Brain (organoid and tissue), 16 donors: ENCODE measurements at places on chromosomes 2 and 18. TPM values are rescaled to one million over a fixed set of nuclear protein-coding genes. Genes with fewer than 3 reads are reported as not detected.
A peak's percentile ranks its signal among the peaks of the same experiment; 100 is the strongest.

Gene ALPG
- not detected for polyA plus RNA-seq

Gene POMC
- 2.5 TPM for polyA plus RNA-seq

Gene MSTN
- polyA plus RNA-seq = not detected

Gene TMEM37
- polyA plus RNA-seq = 1.9 TPM

Gene RAD51AP2
- polyA plus RNA-seq = not detected

Gene LIMS2
- polyA plus RNA-seq = 10.5 TPM

Gene ZSWIM2
- polyA plus RNA-seq = not detected

Gene NCKAP5
- polyA plus RNA-seq = 1.1 TPM

Gene ZNF407
- polyA plus RNA-seq = 10.2 TPM

Gene MPP4
- not detected for polyA plus RNA-seq

Gene WNT6
- 0.56 TPM for polyA plus RNA-seq

Gene ASB1
- polyA plus RNA-seq = 25.8 TPM

Gene SPDYA
- not detected for polyA plus RNA-seq

DNA sequence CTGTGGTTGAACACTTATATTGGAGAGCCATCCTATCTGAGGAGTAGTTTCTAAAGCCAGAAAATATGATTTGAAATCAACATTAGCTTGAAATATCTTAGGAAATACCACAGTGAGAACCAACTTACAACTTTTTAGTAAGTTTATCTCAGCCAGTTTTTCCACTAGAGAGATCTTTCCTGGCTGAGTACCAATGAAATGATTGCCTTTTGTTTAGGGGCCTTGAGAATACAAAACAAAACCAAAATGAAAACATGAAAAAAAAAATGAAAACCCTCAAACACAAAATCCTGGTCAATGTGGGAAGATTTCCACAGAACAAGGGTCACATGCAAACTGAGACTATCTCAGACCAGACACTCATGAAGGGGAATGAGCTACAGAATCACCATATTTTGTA lies 429.0 kb downstream of the SETBP1 start:
- DNase-seq = no peak

GRCh38 chr2:8234253-8234652 lies 447.6 kb upstream of the ID2 start:
- DNase-seq = no peak

GRCh38 chr2:143499061-143499460 lies 369.8 kb downstream of the ARHGAP15 start:
- no peak for DNase-seq

DNA sequence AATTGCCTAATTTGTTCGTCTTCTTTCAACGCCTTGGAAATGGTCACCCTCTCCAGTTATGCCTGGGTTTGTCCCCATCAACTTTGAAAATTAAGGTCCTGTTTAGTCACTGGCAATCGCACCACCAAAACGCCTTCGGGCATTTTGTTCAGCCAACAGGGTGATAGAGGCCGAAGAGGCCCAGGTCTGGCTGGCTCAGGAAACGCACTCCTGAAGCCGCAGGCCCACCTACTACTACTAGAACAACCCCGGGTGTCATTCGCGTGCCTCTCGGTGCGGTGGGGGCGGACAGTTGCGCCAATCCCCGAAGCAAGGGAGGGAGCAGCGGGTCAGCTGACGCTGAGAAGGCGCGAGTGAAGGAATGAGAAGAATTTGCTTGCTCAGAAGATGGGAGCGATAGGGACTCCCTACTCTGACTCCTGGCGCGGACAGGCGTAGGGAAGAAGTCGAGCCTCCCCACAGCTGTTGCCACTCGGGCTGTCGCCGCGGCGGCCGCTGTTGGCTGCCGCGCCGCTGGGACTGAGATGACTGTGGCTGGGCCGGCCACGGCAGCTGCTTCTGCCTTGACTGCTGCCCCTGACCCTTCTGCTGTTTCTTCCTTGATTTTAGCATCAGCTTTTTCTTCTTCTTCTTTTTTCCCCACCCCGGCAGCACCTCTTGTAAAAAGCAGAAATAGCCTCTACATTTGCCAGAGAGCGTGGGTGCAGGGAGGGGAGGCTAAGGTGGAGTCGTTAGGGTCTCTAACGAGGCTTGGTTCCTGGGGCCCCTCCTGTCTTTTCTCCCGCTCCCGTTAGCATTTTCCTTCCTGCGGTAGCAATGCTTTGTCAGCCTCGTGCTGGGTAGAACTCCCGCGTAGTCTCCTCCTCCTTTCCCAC lies 387.6 kb downstream of the FIGN start:
- DNase-seq = peak; percentile 76

DNA sequence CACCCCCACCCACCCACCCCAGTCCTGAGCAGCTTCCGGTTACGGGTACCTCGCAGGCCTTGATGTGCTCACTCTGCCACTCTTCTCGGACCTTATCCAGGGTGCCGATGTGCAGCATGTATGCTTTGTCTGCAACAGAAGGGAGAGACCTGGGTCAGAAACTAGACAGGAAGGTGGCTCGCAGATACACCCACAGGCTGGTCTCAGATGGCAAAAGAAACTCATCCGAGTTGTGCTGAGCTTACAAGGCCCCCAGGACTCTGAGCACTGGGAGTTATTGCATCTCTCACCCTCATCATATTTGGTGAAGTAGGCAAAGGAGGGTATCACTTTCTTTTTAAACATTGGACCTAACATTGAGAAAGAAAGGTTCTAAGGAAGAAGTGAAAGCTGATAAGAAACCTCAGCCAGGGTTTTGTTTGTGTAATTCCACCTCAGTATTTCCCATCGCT lies 30.6 kb upstream of the EPG5 start:
- no peak for DNase-seq

- DNase-seq = no peak
Observed at GRCh38 chr18:32511147-32511546, 40.5 kb upstream of the GAREM1 start.

GRCh38 chr2:107323946-107324565 lies 438.1 kb upstream of the ST6GAL2 start:
- DNase-seq = no peak

GRCh38 chr2:121649149-121649595 lies at the start of gene CLASP1:
Gene CLASP1 (minus strand): TSS chr2:121649462. CDS start chr2:121605895, 43,567 bp downstream.
- peak; percentile 61 for DNase-seq

- DNase-seq = no peak
Observed at GRCh38 chr2:241088376-241088775, 13.7 kb downstream of the MTERF4 start.

DNA sequence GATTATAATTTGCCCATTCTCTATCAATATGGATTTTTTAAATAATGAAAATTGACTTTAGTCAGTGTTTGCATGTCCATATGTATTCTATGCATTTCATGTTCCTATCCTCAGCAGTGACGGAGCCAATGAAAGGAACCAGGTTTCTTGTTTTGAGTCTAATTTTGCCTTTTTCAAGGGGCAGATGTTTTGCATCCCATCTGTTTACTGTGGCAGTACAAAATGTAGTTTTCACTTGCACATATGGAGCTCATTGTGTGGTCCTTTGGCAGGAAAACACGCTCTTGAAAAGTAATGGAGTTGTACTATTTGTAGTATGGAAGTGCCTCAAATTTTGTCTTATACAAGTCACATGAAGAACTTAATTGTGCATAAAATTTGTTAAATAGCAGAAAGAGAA lies 127.8 kb downstream of the AGPS start:
- DNase-seq = peak; percentile 22

DNA sequence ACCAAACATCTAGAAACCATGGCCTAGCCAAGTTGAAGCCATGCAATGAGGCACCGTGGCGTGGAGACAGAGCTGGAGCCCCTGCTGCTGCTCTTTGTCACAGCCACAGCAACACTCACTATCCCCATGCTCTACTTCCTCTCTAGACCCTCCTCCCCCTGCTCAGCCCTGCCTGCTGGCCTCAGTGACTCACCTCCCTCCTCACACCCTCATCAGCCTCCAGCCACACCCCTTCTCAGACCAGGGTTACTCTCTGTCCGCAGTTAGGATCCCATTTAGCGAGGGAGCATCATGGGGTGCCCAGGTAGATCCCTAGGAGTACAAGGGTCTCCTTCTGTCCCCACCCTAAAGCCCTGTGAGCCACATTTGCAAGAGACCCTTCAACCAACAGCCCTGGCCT lies 25.4 kb upstream of the SOX11 start:
- DNase-seq = no peak

- DNase-seq = no peak
Observed at GRCh38 chr2:160336635-160337034, 136.6 kb upstream of the ITGB6 start.

GRCh38 chr2:196275646-196276352 lies 104.4 kb upstream of the STK17B start:
- DNase-seq = no peak

- DNase-seq = no peak
Observed at GRCh38 chr2:86806059-86806857, 15.5 kb upstream of the CD8A start.

DNA sequence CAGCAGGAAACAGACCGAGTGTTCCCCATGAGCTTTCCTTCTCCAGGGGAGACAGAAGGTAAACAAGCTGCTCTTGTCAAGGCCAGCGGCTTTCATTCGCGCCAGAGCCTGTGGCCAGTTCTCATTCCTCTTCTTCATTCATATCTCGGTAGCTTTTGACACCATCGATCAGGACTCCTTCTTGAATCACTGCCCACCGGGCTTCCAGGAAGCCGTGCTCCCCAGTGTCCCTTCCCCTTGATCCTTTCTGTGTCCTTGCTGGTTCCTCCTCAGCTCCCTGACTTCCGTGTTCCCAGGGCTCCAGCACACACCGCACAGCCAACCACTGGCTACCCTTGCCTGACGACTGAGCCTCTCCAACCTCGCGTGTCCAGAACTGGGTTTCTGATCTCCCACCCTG lies 14.1 kb downstream of the SLC66A3 start:
- DNase-seq = no peak

DNA sequence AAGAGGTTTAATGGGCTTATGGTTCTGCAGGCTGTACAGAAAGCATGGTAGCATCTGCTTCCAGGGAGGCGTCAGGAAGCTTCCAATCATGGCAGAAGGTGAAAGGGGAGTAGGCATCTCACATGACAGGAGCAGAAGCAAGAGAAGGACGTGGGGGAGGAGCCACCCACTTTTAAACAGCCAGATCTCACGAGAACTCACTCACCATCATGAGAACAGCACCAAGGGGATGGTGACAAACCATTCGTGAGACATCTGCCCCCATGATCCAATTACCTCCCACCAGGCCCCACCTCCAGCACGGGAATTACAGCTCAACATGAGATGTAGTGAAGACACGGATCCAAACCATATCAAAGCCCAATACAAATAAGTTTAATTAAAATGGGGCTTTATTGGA lies 113.8 kb downstream of the ATL2 start:
- DNase-seq = no peak

GRCh38 chr18:76472829-76473228 lies 22.2 kb downstream of the ZNF516 start:
- no peak for DNase-seq

- peak; percentile 57 for DNase-seq
Observed at GRCh38 chr2:218387369-218388194, 5.5 kb downstream of the SLC11A1 start.

DNA sequence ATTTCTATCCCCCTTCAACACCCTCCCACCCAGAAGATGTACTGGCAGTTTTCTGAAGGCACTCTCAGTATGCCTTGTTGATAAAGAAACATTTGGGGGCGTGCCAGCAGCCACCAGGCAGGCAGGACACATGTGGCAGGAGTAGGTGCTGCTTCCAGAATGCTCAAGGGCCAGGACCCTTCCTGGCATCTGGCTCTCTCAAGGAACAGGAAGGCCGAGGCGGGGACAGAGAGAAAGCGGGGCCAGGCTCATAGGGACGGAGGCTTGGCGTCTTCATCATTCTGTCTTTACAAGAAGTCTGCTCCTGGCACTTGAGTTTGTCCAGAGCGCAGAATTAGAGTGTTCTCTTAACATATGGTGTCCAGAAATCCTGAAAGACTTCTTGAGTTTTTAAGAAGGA lies 121.6 kb downstream of the FAM210A start:
- no peak for DNase-seq

DNA sequence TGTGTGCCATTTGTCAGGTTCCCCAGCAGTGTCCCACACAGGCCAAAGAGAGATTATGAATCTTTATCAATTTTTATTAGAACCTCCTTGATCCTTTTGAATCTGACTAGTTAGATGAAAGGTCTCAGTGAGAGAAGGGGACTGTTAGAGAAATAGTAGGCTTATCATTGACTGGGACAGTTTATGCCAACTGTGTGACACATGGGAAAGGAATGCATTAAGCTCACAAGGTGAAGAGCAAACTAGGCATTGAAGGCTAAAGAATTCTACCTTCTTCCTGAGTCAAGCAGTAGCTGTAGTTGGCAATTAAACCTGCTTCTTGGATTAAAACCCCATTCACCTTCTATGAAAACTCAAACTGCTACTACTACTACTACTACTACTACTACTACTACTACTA lies 389.6 kb upstream of the CDH19 start:
- DNase-seq = no peak

DNA sequence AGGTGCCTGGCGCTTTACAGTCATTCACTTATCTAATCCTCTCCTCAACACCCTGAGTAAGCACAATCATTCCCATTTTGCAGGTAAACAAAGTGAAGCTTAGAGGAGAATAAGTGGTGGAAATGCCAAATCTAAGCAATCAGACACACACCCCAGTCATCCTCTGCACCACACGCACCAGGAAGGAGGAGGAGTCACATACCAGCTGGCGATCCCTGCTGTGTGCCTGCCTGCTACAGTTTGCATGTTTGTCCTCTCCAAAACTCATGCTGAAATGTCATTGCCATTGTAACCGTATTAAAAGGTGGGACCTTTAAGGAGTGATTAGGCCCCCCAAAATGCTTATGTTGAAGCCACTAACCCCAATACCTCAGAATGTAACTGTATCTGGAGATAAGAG lies 93.7 kb downstream of the LOXHD1 start:
- DNase-seq = peak; percentile 20

DNA sequence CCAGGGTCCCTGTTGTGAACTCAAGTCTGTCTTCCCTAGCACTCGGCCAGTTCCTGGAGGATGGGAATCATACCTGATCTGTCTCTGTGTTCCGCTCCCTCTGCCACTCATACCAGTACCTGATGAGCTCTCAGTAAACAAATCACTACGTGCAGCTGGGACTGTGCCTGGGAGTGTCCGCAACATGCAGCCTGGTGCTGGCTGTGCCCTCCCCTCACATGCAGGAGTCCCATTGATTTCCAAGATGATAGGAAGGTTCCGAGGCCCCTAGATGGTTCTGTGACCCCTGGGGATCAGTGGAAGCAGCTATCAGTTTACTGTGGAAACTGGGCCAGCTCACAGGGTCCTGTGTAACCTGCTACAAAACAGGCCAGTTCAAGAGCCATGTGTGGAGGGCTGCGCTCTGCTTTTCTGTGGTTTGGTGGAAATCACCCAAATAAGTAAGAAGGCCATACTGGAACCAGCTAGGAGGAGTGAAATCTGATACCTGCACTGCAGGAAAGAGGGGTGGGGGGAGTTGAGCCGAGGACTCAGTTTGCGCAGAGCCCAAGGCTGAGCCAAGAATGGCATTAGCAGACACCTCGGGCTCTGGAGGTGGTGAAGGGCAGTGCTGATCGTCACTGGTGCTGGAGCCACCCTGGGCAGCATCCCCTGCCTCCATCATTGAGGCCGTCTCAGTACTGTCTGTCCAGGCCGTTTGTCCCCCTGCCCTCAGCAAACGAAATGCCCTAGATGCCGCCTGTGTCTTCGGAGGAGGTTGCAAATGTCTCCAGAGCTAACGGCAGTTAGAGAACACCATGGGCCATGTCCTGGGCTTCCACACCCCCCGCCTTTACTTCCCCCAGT lies 93.3 kb downstream of the KLHL29 start:
- no peak for DNase-seq
